Activated T-helper 9 cell treated with anti-CD3 and anti-CD28 coated beads, Interleukin-2, amount 50 U/mL, for 16 hours (primary cell): ENCODE measurements at places on chromosomes 11 and 22.
A peak's percentile ranks its signal among the peaks of the same experiment; 100 is the strongest.

GRCh38 chr22:36328635-36329253 lies 59.0 kb downstream of the MYH9 start:
- DNase-seq: peak; percentile 41

DNA sequence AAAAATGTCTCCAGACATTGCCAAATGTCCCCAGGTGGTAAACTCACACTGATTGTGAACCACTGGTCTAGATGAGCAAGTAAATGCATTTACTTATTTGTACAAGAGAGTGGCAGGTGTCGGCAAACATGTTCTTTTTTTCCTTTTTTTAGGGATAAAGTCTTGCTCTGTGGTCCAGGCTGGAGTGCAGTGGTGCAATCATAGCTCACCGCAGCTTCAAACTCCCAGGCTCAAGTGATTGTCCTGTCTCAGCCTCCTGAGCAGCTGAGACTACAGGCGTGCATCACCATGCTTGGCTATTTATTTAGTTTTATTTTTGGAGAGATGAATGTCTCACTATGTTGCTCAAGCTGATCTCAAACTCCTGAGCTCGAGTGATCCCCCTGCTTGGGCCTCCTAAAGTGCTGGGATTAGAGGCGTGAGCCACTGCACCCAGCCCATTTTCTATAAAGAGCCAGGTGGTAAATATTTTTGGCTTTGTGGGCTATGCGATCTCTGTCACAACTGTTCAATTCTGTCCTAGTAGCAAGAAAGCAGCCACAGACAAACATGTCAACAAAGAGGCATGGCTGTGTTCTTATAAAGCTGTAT lies 1.4 kb downstream of the VPREB1 start:
- no peak for DNase-seq

DNA sequence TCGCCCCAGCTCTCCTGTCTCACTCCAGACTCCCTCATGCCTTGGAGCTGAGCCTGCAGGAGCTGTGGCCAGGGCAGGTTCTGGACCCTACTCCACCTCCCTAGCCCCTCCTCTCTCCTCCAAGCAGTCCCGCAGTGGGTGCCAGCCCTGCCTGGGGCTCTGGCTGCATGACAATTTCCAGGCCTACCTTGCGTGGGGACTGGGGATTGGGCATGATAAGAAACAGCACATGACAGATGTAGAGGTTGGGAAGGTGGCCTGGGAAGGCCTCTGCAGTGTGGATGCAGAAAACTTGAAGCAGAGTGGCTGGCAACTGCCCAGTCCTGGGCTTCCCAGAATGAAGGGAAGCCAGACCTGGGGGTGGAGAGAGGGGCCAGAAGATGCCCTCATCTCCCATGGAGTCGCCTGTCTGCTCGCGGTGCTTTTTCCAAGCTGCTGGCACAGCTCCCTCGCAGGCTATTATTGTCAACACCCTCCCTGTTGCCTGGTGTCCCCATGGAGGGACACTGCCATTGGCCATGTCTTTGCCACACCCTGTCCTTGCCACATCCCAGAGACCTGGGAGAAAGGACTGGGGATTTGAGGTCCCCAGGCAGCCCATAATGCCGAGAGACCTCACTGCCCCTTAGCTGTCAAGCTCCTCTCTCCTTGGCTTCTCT lies 48.9 kb upstream of the CDON start:
- no peak for DNase-seq

DNA sequence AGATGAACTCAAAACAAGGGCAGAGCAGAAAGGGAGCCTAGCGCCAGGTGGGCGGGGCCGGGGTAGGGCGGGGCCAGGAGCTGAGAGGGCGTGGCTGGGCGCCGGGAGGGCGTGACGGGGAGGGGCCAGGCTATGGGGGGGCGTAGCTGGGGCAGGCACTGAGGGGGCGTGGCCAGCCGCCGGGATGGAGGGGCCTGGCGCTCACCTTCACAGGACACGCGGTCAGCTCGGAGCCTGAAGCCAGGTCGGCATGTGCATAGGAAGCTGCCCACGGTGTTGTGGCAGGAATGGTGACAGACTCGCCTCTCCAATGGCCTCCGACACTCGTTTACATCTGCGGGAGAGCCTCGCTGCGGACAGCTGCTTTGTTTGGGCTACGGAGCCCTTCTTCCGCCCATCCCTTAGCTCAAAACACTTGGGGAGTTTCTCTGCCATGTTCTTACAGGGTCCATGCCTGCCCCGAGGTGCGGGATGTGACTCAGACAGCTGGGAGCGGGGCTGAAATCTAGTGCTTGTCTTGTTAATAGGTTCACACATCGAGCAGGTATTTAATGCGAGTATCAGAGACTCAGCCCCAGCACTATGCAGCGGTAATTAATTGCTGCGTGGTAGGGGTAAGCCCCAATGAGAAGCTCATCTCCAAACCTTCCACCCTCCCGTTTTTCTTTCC lies 13.4 kb downstream of the VWCE start:
- DNase-seq: no peak

GRCh38 chr11:115333949-115334348 lies 170.3 kb downstream of the CADM1 start:
- no peak for DNase-seq

DNA sequence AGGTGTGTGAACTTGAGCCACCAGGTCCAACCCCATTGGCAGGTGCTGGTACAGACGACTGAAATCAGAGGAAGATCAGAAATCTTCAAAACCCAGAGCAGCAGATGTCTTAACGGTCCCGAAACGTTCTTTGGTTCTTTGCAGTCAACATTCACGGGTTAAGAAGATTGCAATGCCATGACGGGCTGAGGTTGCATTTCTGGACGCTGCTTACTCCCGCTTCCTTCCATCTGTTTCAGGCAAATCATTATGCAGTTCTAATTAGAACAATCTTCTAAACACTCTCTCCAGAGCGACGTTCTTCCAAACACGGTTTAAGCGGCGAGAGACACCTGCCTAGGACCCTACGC lies 492 bp upstream of the LUZP2 start:
- no peak for DNase-seq
